ENCODE measurements at places on chromosomes 7 and 10. TPM values are rescaled to one million over a fixed set of nuclear protein-coding genes. Genes with fewer than 3 reads are reported as not detected.
A peak's percentile ranks its signal among the peaks of the same experiment; 100 is the strongest.

DNA sequence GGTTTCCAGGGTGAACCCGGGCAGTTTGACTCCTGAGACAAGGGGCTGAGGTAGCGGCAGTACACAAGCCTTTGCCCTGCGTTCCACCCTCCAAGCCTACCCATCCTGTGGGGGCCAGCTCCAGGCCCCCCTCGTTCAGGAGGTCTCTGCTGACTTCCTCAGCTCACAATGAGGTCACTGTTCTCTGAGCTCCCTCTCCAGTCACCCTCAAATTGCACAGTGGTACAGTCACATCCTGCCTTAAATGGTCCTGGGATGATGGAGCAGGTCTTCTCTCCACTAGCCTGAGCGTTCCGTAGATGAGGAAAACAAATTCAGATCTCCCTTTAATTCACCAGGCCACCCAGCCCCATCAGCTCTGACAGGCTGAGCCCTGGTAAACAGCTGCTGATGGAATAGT, 90.2 kb downstream of the SH3PXD2A start:
- no peak for DNase-seq

DNA sequence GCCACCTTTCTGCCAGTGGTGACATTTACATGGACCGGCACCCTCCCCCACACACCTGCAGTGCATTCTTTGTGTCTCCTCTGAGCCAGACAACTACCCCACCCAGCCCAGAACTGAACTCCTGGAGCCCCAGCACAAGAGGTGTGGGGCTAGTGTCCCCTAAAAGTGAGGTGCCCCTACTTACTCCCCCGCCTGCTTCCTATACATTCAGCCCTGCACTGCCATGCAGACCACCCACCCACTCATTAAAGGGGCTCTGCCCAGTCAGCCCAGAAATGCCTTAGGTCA, 1.9 kb downstream of the SAP25 start:
- DNase-seq, result no peak

GRCh38 chr10:43064331-43065075, 12.4 kb upstream of the RET start:
- no peak for DNase-seq

DNA sequence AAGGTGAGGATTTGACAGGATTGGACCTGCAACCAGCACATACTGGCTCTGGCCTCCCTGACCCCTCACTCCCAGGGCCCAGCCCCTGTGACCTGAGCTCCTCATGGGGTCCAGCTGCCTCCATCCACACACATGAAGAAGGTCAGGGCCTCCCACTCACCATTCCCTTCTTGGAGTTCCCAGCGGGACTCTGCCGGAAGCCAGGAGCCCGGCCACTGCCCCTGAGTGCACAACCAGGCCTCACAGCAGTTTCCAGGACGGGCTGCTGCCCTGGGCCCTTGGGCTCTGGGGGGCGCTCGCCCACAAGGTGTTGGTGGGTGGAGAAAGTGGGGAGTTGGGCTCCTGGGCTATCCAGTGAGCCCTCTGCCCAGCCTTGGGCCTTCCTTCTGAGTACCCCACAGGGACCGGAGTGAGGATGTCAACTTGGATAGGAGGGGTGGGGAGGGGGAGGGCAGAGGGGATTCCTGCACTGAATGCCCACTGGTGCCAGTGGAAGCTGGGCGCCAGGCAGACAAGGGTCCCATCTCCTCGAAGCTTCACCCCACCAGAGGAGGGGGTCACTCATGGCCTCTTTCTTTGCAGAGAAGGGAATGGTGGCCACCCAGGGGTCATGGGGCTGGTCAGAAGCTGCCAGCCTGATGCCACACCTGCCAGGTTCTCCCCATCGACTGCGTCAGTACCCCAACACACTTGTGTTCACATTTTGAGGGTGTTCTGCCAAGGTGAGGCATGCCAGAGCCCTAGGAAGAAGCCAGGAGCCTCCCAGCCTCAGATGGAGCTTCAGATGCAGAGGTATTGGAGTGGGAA, 115.3 kb downstream of the PTPN20 start:
- no peak for DNase-seq

GRCh38 chr7:146764458-146764857, 647.9 kb downstream of the CNTNAP2 start:
- peak; percentile 21 for DNase-seq

DNA sequence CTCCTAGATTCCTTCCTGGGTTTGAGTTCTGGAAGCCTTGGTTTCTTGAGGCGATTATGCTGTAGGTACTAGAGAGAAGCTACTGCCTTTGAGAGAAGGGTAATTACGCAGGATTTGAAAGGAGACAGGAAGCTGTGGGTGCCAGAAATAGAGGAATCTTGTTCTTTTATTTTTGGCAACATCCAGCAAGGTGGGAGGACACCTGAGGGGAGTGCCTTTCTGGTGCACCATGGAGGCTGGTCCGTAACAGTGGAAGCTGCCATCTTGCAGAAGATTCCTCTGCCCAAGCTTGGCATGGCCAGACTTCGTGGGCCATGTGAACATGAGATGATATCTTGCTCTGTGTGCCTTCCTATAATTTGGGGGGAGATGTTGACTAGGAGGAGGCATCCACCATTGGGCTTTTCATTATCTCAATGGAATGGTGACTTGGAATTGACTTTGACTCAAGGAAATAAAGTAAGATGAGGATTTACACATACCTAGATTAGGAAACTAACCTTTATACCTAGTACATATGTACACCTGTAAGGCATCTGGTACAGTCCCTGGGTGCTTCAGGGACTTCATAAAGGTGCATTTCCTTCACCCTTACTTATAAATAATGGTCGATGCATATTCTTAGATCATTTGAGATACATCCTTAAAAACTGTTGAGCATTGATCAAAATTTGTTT, 98.2 kb downstream of the PFKFB3 start:
- DNase-seq, result no peak

- DNase-seq, result peak; percentile 38
These were observed 7.4 kb downstream of the ARHGAP21 start for GRCh38 chr10:24716295-24716694.

Gene ATAD1
- total RNA-seq, result 57.8 TPM

Gene SLC37A3
- total RNA-seq, result 91.5 TPM
